ENCODE measurements at places on chromosomes 7 and 10.

GRCh38 chr7:5598769-5599371 lies 175.2 kb upstream of the TNRC18 start:
- no peak for DNase-seq

DNA sequence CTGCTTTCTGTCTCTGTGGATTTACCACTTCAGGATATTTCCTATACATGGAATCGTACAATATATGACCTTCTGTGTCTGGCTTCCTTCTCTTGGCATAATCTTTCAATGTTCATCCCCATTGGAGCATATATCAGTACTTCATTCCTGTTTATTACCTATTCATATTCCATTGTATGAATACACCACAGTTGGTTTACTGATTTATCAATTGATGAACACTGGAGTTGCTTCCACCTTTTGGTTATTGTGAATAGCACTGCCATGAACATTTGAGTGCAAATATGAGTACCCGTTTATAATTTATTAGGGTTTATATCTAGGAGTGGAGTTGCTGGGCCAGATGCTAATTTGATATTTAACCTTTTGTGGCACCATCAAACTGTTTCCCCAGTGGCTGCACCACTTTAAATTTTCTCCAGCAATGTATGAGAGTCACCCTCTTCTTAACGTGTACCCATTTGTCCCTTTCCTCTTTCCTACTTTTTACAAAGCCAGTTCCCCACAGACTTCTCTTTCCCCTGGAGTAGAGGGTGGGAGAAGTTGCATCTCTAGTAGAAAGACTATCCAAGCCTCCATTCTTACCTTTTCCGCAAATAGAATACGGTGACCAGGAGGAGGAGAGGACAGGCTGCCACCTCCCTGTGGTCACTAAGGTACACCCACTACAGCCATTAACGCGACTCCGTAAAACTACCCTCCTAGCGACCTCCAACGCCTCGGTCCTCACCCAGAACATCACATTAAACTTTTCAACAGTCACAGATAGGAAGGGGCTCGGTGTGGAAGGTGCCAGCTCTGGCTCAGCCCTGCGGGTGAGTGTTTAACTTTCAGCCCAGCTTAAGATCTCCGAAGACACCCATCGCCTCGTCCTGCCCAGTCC lies 25.6 kb downstream of the SCD start:
- DNase-seq: no peak

DNA sequence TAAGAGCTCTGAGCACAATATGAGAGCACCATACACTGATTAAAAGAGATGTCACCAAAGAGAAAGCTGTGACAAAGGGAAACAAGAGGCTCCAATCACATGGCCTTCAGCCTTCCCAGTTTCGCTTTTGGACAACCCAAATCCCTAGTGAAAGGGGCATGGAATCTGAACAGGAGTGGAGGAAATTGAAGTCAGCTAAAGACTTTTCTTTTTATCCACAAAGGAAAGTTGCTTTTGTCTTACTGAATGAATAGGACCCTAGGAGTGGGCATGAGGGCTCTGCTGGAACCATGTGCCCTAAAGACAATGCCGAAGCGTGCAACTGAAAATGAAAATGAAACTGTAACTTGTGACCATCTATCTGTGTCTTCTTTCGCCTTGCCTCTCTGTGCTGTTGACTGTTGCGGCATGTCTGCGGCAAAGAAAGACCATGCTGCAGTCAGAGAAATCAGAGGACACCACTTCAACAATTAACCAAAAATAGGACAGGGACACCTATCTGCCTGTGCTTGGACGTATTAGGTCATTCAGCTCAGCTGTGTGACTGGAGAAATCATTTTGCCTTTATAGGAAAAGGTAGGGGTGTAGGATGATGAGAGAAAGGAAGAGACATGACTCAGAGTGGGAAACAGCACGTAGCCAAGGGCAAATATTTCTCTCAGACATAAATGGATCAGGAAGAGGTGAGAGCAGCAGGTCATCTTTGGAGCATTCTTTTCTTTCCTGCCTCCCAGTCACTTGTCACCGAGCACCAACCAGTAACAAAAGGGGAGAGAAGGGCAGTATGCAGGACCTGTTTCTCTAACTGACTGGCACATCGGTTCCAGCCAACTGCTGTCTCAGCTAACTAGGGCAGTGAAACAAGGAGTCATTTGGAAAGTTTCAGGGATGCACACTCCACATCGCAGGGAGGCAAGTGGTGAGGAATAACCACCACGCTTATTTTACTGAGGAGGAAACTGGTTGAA lies 12.3 kb downstream of the CAV2 start:
- no peak for DNase-seq

- DNase-seq: no peak
Observed at GRCh38 chr7:157875230-157876179, 538.7 kb downstream of the DNAJB6 start.

DNA sequence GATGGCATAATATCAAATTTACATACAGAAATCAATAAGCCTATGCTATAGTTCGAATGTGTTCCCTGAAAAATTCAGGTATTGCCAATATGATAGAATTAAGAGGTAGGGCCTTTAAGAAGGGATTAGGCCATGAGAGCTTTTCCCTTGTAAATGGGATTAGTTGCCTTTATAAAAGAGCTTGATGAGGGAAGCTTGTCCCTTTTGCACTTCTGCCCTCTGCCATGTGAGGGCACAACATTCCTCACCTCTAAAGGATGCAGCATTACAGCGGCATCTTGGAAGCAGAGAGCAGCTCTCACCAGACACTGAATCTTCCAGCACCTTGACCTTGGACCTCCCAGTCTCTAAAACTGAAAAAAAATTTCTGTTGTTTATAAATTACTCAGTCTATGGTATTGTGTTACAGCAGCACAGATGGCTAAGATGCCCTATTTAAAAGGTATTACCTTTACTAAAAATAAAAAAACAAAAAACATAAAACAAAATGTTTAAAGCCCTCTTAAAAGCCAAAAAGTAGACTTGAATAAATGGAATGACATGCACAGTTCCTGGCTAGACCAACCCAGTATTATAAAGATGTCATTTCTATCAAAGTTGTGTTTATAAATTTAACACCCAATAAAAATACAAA lies 909.6 kb downstream of the REEP3 start:
- no peak for DNase-seq

- DNase-seq: no peak
Observed at GRCh38 chr10:126439942-126440341, 51.7 kb upstream of the ADAM12 start.

DNA sequence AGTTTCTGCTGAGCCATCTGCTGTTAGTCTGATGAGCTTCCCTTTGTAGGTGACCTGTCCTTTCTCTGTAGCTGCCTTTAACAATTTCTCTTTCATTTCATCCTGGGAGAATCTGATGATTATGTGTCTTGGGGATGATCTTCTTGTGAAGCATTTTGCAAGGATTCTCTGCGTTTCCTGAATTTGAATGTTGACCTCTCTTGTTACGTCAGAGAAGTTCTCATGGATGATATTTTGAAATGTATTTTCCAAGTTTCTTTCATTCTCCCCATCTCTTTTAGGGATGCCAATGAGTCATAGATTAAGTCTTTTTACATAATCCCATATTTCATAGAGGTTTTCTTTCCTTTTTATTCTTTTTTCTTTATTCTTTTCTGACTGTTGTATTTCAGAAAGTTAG lies 184.2 kb upstream of the BET1 start:
- no peak for DNase-seq
